CD4-positive, alpha-beta T cell treated with Interleukin-21 for 1 hour (primary cell): ENCODE measurements at places on chromosomes 3 and 15.

- DNase-seq: peak; percentile 63
Observed at GRCh38 chr3:25911525-25912295, 121.8 kb downstream of the OXSM start.

GRCh38 chr3:13492048-13492447 lies 11.9 kb downstream of the HDAC11 start:
- DNase-seq: no peak

DNA sequence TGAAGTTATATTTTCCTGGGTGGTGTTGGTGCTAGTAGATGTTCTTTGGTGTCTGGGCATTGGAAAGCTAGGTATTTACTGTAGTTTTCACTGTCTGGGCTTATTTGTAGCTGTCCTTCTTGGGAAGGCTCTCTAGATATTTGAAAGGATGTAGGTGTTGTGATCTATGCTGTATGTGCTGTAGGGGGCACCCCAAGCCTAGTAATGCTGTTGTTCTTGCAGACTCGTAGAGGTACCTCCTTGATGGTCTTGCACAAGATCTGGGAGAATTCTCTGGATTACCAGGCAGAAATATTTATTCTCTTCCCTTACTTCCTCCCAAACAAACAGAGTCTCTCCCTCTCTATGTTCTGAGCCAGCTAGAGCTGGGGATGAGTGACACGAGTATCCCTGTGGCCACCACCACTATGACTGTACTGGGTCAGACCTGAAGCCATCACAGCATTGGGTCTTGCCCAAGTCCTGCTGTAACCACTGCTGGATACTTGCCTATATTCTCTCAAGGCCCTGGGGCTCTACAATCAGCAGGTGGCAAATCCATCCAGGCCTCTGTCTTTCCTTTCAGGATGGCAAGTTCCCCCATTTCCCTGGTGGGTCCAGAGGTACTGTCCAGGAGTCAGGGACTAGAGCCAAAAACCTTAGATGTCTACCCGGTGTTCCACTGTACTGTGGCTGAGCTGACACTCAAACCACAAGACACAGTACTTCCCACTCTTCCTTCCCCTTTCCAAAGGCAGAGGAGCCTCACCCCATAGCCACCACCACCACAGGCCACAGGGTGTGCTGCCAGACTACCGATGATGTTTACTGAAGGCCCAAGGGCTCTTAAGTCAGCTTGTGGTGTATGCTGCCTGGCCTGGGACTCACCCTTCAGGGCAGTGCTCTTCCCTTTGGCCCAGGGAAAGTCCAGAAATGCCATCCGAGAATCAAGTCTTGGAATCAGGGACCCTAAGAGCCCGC lies 195.2 kb upstream of the DPPA4 start:
- peak; percentile 52 for DNase-seq

DNA sequence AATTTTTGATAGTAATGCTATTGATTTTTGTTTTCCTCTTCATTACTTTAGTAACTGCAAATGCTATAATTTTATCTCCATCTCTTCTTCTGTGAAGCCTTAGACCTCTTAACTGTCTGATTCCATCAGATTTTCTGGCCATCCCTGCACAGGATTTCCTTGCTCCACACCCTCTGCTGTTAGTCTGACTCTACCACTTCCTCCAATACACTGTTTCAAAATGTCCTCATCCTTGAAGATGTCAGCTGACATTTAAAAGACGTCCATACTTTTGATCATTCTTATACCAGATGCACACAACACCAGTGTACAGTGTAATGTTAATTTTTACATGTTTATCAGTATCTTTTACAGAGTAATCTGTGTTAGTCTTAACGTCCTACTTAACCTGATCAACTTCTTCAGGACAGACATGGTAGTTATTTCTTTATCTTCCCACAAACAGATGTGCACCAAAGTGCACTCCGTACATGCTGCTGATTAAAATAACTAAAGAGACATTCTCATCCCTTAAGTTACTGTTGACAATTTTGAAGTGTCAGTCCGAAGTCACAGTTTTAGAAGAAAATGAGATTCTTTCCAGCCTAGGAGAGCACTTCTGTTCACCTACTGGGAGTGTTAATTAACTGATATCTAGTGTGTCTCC lies 102.4 kb upstream of the RASGRP1 start:
- DNase-seq: no peak

DNA sequence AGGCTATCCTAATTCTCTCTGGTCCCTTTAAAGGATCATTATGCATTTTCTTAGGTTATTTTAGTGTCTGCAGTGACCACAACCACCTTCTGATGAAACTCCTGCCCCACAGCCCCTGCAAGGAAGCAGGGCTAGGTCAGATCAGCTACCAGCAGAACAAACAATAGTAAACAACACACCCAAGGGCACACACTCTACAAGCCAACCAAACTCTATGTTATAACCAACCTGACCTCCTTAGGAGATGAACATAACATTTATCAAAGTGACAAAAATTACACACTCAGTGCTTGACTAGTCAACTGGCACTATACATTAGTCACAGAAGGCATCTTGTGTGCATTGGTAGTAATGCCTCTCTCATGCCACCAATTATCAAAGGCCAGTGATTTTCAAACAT lies 17.3 kb downstream of the DENND6A start:
- DNase-seq: no peak

DNA sequence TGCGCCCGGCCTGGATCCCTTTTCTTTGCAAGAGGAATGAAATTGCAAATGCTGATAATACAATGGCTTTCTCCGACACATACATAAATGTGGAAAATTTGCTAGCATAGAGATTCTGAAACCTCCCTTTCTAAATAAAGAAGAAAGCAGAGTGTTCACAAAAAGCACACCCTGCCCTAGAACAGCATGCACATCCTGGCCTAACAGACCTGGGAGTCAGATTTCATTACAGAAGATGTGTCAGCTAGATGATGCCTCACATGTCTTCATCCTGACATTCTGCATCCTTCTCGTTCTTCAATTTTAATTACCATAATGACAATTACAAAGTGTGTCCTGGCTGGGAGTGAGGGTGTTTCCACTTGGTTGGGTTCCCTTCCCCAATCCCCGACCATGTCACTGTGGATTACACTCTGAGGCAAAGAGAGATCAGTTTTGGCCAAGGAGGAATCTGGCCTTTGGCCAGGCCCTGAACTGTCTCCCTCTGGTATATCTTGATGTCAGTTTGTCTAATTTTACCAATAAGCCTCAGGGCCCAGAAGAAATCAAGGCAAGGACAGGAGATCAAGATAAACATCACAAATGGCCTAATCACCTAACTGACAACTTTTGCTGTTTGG lies 104.9 kb upstream of the SPATA12 start:
- DNase-seq: no peak

- no peak for DNase-seq
Observed at GRCh38 chr15:74010929-74011540, 16.5 kb downstream of the PML start.

- DNase-seq: peak; percentile 100
Observed at GRCh38 chr3:133573054-133573628, 345 bp upstream of the CDV3 start.

DNA sequence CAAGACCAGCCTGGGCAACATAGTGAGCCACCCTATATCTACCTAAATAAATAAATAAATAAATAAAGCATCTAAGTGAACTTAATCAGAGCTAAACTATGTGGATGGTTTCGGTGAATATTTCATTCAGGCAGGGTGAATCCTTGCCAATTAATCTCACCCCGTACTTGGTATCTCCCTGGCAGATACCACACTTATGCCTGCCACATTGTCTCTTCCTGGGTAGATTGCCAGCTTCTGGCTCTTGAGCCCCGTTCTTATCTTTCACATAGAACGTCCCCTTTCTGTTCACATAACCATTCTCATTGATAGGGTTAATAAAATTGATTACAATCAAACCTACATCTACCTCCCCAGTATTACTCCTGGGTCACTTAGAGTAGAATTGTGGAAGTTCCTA lies 7.0 kb downstream of the SNAP23 start:
- DNase-seq: no peak

GRCh38 chr3:194871864-194872668 lies 186.4 kb downstream of the FAM43A start:
- peak; percentile 28 for DNase-seq

GRCh38 chr3:15434756-15435155 lies 7.4 kb downstream of the EAF1 start:
- no peak for DNase-seq

GRCh38 chr3:193905541-193906396 lies 230.2 kb upstream of the HES1 start:
- DNase-seq: no peak

DNA sequence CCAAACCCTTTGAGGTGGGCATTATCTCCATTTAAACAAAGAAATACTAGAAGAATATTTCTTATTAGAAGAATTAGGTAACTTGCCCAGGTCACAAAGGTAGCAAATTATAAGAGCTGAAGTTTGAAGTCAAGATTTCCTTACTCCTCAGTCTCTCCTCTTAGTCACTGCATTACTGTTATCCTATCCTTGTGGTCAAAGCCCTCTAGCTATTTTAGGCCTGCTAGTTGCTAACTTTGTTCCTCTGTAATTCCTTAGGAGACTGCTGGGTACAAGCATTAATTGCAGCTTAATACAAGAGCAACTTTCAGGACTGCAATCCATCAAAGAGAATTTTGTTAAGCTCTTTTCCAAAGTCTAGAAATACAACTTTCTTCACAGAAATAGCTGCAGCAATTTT lies 528.2 kb downstream of the ZIC1 start:
- no peak for DNase-seq
